Stimulated activated CD8-positive, alpha-beta memory T cell treated with anti-CD3 and anti-CD28 coated beads, Interleukin-15, amount 100 ng/mL, for 4 hours (primary cell): ENCODE measurements at places on chromosomes 4 and X.

DNA sequence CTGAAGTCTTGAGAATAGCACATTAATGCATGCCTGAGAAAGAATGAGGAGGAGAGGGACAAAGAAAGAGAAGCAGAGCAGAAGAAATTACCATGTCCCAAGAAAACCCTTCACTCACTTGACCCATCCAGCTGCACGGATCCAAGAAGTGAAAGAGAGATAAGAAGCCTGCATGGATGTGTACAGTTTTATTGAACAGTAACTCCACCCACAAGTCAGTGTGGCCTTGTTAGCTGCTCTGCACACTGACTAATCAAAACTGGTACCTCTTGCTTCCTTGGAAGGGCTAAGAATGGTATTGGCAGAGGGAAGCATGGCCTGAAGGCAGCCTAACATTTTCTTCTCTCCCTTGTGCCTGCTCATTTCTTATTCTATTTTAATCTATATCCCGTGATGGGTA is 163.9 kb downstream of the SLC7A11 start:
- DNase-seq = no peak

GRCh38 chr4:9969526-9970398 is 51.5 kb downstream of the SLC2A9 start:
- no peak for DNase-seq

GRCh38 chr4:1212546-1213335 is 36.2 kb downstream of the CTBP1 start:
- no peak for DNase-seq

GRCh38 chr4:108512615-108513505 is 107.5 kb upstream of the RPL34 start:
- DNase-seq = peak; percentile 9

- DNase-seq = no peak
These were observed 39.8 kb upstream of the MID1 start for GRCh38 chrX:10660171-10660570.

- no peak for DNase-seq
These were observed 3.8 kb downstream of the PLAC1 start for GRCh38 chrX:134654398-134655012.

DNA sequence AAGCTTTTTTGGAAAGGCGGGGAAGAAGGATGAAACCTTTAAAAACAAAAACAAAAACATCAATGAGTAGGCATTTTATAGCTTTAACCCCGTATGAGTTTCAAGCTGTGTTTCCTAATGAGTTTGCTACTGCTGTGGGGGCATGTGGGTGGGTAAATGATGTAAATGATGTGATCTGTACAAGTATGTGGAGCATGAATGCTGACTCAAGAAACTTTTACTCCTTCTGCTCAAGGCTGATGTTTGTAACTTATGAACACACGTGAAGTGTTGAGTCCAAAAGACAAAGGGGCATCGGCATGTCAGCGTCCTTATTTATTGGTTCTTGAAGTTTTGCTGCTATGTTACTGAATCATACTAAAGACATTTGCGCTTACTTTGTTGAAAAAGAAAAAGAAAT is 76.9 kb downstream of the CLCN4 start:
- DNase-seq = no peak

- no peak for DNase-seq
These were observed 2355.5 kb upstream of the AGA start for GRCh38 chr4:179797738-179798137.

DNA sequence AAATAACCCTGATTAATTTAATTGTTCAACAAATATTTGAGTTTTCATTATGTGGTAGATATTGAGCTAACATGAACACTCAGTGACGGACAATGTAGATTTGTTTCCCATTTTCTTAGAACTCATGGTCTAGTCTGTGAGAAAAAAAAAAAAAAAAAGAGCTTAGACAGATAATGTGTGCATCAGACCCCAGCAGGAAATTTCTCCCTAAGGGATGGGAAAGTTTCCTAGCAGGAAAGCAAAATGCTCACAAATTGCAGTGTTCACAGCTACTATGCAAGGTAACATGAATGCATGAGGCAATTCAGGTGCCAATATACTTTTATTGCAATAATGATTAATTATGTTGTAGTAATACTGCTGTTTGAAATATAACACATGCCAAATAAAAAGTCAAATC is 843.2 kb upstream of the SLIT2 start:
- no peak for DNase-seq

DNA sequence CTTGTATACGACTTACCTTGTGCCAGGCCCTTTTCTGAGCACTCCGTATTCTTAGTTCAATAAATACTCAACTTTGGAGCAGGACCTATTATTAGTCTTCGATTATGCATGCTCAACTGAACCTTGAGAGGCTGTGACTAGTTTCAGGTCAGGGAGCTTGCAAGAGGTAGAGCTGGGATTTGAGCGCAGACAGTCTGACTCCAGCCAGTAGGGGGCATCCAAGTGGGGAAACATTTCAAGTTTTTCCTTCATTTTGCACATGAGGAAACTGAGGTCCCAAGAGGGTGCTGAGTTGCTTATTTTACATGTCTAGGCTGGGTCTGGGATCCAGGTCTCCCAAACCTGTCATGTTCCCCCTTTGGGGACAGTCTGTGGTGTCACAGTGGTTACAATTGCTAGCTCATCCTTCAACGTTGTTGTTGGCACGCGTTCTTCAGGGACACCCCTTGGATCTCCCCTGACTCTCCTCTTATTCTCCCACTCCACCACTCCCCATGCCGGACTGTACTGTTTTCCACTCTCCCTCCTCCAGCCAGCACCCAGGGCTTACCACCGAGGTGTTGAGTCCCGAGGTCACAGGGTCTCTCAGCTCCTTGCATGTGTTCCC is 6.7 kb upstream of the PRICKLE3 start:
- no peak for DNase-seq

DNA sequence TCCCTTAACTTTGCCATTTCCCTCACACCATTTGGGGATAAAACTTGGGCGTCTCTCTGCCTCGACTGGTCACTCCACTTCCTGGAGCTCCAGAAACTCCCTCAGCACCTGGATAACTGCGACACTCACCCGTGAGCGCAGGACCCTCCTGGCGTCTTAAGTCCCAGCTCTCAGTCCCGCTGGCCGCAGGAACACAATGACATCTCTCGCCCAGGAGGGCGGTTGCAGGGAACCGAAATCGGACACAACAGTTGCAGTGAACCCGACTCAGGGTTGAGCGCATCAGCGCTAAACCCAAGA is 370.9 kb upstream of the SMIM31 start:
- no peak for DNase-seq

- no peak for DNase-seq
These were observed 91.9 kb upstream of the MAPK10 start for GRCh38 chr4:86451560-86452330.

- DNase-seq = no peak
These were observed 18.7 kb upstream of the XPNPEP2 start for GRCh38 chrX:129719931-129720530.

DNA sequence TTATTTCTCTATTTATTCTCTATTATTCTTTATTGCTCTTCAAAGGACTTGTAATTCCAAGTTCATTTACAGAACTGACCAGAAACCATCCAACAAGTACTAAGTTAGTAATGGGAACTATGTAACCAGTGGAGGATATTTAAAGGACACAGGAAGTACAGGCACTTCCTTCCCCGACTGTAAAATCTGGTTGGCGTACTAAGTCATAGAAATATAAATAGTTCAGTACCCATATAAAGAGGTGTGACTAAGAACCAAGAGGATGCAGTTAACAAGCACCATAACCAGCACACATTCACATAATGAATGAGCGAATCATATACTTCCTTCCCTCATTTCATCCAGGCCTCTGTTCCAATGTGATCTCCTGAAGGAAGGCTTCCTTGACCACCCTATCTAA is 3.6 kb upstream of the EIF4E start:
- DNase-seq = no peak

- no peak for DNase-seq
These were observed 85.4 kb downstream of the TIGD2 start for GRCh38 chr4:89196745-89197144.

- no peak for DNase-seq
These were observed 285.6 kb downstream of the GPAT3 start for GRCh38 chr4:83821493-83821892.

DNA sequence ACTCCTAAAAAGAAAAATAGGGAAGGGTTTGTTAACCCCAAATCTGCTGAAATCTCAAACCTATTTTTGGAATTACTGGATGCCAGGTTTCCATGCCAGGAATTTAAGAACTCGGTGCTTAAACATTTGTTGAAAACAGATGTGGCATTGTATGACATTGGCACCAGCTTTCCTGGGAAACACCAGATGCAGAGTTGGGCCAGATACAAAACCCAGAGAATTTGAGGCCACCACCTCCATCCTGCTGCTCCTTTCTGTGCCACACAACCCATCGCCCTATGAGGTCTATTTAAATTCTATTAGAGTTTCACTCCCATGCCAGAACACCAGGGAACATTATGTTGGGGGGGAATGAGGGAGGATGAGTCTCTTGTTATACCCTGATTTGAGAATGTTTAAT is 71.7 kb downstream of the ARAP2 start:
- DNase-seq = no peak

GRCh38 chr4:90960840-90961239 is 833.6 kb downstream of the CCSER1 start:
- no peak for DNase-seq

DNA sequence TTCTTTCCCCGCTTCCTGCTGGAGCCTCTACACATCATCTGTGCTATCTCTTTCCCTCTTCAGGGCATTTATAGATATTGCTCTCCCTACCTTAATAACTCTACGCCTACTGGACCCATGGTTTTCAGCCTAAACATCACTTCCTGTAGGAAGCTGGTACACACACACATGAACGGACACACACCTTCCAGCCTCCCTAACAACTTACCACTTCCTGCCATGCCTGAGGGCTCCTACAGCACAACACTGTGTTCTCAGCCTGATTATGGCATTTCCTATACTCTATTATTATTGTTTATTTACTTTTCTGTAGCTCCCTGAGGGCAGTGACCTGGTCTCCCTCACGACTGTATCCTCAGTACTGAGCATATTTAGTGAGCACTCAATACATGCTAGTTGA is 163.6 kb upstream of the MAP3K15 start:
- no peak for DNase-seq

GRCh38 chr4:89114100-89114499 is 2.8 kb downstream of the TIGD2 start:
- no peak for DNase-seq

DNA sequence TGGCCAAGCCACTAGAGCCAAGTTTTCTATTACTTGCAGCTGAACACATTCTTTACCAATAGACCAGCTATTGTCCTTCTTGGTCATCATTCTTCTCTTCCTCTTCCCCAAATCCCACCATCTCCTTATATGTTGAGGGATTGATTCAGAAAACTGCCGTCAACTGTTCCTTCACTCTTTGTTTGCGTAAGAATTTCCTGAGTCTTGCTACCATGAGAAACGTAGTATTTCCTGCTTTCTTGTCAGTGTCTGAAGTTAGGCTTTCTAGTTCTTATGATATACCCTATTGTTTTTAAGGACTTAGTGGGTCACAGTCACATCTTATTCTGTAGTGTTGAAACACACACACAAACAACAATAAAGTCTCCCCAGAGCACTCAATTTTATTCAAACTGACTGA is 20.1 kb downstream of the IGFBP7 start:
- no peak for DNase-seq

DNA sequence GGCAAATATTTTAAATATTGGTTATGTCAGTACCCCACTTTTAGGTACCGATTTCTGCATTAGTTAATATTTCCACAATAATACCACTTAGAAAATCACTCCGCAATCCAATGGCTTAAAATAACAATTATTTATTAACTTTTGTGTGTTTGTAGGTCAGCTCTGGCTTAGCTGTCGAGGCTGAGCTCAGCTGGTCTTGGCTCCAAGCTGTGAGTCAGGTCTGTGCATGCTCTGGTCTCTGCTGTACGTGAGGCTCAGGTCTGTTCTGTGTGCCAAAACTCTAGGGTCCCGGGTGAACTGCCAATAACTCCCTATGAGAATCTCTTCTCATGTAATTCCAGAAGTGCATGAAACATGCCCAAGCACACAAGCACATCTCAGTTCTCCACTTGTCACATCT is 245.8 kb upstream of the GK2 start:
- DNase-seq = no peak

GRCh38 chr4:78560296-78560963 is 8.9 kb downstream of the ANXA3 start:
- no peak for DNase-seq

- DNase-seq = no peak
These were observed 38.1 kb downstream of the KDR start for GRCh38 chr4:55087009-55087912.

- no peak for DNase-seq
These were observed 9.4 kb upstream of the CDS1 start for GRCh38 chr4:84573385-84574068.

DNA sequence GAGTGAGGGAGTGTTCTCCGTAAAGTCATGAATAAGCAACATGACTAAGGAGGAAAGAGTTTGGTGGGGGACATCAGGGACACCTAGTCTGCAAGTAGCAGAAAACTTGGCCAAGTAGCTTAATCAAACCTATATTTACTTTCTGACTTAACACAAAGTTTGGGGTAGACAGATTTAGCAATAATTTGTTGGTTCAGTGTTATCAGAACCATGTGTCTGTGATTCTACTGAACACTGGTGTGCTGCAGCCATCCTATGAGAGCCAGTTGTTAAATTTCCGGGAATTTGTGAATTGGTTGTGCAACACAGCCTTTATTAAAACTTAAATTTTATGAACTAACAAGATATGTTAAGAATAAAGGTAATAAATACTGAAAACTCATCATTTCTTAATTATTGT is 469.3 kb downstream of the C4orf33 start:
- no peak for DNase-seq

GRCh38 chrX:38513112-38513742 is 48.1 kb upstream of the TSPAN7 start:
- DNase-seq = no peak

GRCh38 chr4:120536884-120537283 is 385.6 kb downstream of the PRDM5 start:
- no peak for DNase-seq

- no peak for DNase-seq
These were observed 421.6 kb downstream of the PCDH7 start for GRCh38 chr4:31141832-31142142.

DNA sequence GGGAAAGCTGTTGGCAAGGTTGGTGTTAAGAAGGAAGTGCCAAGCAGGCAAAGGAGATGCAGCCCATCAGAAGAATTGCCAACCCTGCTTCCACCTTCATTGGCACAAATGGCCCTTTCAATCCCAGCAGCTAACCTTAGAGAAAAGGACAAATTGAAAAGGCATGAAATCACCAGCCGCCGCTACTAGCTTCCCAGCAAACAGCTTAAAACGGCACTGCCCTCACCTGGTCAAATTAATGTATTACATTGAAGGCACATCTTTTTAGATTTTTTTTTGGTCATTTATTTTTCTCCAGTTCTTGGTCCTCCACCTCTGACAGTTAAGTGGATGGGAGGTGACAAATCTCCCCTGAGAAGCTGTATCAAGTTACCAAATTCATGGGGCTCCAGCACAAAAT is 51.0 kb upstream of the NHSL2 start:
- peak; percentile 1 for DNase-seq

GRCh38 chr4:94758700-94759399 is 1.1 kb downstream of the BMPR1B start:
- DNase-seq = no peak

- DNase-seq = no peak
These were observed 267.3 kb upstream of the GATB start for GRCh38 chr4:152028131-152028530.

- DNase-seq = no peak
These were observed 67.4 kb downstream of the APBB2 start for GRCh38 chr4:41146716-41147506.
